ENCODE measurements at places on chromosomes 5 and 9. TPM values are rescaled to one million over a fixed set of nuclear protein-coding genes. Genes with fewer than 3 reads are reported as not detected.

The CD14 gene
- not detected for total RNA-seq

DNA sequence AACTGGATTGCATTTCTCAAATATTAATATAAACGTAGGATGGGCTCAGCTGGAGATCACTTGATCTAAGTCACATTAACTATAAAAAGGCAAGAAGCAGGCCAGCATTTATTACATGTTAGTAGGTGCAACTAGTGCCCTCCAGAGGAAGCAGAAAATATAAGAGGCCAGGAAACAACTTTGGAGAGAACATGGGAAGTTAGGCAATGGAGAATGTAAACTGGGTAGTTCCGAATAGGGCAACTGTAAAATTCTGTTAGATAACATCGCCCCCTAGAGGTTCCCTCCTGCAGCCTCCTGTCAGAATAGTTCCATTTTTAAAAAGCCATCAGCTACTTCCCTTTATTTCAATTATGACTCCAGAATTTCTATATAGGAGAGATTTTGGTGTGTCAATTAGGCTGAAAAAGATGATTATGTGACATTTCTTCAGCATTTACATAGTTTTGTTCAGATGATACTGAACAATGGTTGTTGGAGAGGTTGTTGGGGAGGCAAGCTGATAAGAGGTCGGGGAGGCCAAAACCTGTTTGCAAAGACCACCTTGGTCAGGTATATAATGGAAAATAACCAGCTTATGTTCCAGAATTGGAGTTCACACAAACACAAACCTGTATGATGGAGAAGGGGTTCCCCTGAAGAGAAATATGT is 22.4 kb downstream of the CCL28 start:
- DNase-seq, result peak; percentile 64

- DNase-seq, result no peak
Measured at GRCh38 chr9:27414220-27414761, 109.8 kb upstream of the IFNK start.

DNA sequence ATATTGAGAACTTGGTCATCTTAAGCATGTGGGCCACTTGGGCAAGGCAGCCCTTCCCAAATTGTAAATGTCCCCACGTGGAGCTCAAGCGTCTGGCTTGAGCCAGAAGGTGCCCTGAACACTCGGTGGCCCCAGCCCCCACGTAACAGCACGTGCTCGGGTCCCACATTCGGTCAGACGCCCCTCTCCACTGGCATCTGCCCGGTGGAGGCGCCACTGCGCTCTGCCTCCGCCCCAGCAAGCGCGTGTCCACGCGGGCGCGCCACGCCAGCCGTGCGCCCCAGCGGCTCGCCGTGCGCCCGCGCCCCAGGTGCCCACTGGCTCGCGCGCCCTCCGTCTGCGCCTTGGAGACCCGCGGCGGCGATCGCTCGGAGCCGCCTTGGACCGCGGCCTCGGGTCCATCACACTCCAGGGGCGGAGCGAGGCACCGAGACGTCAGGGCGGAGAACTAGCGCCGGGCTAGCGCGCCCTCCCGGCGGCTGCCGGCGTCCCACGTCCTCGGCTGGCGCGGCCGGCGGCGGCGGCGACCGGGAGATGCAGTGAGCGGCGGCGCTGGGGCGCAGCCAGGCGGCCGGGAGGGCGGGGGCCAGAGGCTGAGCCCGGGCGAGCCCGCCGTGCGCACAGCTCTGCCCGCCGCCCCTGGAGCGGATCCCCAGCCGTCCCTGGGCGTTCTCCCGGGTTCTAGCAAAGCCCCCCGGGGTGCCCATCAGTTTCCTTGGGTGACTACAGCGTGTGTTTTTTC is at the start of gene PALM2AKAP2:
Gene PALM2AKAP2 (plus strand): TSS at position 488 of the 742 bp plus-strand sequence. CDS start 291 bp downstream, outside the sequence.
- peak; percentile 89 for DNase-seq

GRCh38 chr5:98454904-98455303 is 318.6 kb upstream of the RGMB start:
- peak; percentile 81 for DNase-seq

DNA sequence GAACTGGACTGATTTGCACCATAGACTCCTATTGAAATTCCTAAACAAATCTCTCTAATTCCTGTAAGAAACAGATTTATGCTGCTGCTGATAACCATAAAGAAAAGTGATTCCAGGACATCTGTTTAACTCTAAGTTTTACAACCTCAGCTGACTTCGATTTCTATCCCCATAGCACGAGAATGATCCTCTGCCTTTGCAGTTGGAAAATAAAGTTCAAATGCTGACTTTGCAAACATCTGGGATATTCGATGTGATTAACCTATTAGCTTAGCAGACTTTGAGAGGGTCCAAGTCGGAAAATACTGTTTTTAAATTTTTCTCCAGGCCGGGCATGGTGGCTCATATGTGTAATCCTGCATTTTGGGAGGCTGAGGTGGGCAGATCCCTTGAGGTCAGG is 247.3 kb downstream of the PSAT1 start:
- no peak for DNase-seq

The GPR151 gene
- not detected for total RNA-seq

DNA sequence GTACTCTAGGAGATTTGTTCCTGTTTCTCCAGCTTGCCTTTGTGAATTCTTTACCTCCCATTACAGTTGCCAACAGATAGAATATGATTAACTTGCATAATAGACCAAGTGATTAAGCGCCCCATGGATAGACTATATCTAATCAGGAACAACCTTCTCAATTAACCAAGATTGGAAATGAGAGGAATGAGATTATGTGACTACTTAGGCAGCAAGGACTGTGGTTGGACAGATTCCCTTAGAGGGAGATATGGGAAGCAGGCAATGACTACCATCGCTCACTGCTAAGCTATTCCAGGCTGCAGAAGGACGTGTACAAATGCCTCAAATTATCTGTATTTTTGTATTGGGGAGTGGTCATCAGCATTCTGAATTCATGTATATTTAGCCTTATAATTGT is 278.1 kb upstream of the DAB2 start:
- no peak for DNase-seq

The HTR4 gene
- total RNA-seq, result 0.18 TPM

The FAM114A2 gene
- total RNA-seq, result 23.8 TPM

DNA sequence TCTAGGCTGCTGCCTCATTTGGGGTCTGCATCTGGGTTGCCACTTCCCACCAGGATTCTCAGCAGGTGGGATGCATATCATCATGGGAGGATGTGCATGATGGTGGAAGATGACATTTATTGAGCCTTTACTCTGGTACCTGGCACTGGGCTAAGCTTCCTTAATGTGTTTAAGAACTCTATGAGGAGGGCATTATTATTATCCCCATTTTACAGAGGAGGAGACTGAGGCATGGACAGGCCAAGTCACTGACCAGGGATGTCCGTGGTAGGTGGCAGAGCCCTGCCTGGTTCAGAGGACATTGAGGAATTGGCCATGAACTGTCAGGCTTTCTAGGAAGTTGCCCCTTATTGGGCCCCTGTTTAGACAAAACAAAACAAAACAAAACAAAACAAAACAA is 31.1 kb upstream of the TIFAB start:
- no peak for DNase-seq

- DNase-seq, result no peak
Measured at GRCh38 chr5:15579193-15579990, 79.4 kb downstream of the FBXL7 start.
